Activated T-helper 1 cell treated with Interleukin-2 at 50 U/mL for 16 hours (primary cell): ENCODE measurements at places on chromosomes 7 and 10.

- no peak for DNase-seq
Measured at GRCh38 chr10:73493781-73494180, 2.0 kb downstream of the PPP3CB start.

- DNase-seq, result no peak
Measured at GRCh38 chr7:151839451-151839921, 37.4 kb downstream of the PRKAG2 start.

DNA sequence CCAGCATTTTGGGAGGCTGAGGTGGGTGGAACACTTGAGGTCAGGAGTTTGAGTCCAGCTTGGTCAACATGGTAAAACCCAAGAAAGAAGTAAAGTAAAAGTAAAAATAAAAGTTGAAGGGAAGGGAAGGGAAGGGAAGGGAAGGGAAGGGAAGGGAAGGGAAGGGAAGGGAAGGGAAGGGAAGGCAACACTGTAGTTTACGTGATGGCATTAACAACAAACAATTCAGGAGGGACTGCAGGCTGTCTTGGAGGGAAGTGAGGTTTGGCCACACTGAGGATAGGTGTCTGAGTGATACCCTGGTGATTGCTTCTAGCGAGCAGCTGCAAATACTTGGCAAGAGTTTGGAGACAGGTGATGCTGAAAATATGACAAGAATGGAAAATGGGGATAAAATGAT is 298.0 kb downstream of the CALN1 start:
- DNase-seq, result no peak

DNA sequence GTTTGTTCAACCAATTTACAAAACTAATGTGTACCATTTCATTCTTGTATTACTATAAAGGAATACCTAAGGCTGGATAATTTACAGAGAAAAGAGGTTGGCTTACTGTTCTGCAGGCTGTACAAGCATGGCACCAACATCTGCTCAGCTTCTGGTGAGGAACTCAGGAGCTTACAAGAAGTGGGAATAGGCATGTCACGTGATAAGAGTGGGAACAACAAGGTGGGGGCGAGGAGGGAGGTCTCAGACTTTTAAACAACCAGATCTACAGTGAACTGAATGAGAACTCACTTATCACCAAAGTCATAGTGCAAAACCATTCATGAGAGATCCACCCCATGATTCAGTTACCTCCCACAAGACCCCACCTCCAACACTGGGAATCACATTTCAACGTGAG is 1178.0 kb downstream of the REEP3 start:
- DNase-seq, result no peak

DNA sequence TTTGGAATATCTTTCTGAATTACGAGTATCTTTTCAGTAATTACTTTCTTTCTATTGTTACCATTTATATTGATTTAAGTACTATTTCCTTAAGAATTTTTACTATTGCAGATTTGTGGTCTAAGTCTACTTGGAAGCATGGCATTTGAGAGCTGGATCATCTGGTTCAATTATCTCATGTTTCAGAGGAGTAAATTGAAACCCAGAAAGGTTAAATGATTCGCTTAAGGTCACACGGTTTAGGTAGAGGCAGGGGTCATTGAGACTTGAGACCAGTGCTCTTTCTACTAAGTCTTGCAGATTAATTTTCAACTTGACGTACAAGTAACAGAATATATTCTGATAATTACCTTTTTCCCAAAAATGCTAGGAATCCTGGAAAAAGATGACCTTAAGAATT is 109.2 kb upstream of the GLCCI1 start:
- no peak for DNase-seq

DNA sequence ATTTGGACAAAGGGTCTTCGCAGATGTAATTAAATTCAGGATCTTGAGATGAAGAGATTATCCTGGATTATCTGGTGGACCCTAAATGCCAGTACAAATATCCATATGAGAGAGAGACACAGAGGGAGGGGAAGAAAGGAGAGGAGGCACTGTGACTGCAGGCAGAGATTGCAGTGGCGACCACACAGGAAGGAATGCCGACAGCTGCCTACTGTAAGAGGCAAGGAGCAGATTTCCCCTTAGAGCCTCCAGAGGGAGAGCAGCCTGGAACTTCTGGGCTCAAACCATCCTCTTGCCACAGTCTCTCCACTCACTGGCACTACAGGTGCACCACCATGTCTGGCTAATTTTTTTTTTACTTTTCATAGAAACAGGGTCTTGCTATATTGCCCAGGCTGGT is 152.3 kb downstream of the SDK1 start:
- no peak for DNase-seq

- DNase-seq, result no peak
Measured at GRCh38 chr10:101367569-101368453, 13.8 kb downstream of the BTRC start.

DNA sequence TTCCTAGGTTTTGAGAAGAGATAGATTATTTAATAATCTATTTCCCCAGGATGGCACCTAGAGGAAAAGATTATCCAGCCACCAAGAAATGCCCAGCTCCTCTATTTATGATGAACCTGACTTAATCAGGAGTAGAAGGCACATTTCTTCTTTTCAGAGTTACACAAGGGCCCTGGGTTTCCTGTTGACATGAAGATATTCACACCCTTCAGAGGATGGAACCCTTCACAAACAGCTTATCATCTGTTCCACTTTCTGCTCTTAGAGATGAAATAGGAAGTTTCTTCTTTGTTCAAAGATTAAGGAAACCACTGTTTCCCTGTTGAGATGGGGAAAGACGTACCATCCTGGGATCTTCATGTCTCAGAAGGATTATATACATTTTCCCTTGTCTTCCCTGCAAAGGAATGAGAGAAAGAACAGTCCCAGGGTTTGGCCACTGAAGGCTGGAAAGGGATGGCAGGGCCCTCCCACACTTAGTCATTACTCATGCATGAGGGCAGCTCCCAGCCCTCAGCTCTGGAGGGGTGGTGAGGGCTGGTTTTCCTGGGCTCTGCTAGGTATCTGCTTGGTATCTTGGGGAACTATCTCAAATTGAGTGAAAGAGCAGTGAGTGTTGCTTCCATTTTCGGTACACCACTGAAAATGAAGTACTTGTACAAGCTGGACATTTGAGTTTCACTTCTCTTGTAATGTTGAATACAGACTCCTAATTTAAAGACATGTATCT is 64.0 kb downstream of the MTPAP start:
- no peak for DNase-seq

- no peak for DNase-seq
Measured at GRCh38 chr10:13158401-13158800, 3.0 kb upstream of the MCM10 start.

DNA sequence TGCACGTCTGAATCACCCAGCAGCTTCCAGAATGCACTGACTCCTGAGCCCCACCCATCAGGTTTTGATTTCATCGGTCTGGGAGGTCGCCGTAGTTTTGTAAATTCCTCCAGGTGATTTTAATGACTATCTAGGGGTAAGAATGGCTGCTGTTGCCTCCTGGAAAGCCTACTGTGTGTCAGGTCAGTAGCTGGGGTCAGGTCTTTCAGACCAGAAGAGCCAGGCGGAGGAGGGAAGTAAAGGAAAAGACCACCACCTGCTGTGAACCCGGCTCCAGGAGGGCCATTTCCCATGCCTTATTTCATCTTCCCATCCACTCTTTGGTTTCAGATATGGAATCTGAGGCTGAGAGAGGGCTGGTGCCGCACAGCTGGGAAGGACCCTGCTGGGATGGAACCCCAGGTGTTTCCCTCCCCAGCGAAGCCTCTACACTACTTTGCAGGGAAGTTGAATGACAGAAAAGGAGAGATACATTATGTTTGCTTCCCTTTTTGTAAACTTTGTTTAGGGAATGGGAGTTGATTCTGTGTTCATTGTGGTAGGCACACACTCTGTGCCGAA is 19.8 kb downstream of the ADAMTS14 start:
- DNase-seq, result no peak

DNA sequence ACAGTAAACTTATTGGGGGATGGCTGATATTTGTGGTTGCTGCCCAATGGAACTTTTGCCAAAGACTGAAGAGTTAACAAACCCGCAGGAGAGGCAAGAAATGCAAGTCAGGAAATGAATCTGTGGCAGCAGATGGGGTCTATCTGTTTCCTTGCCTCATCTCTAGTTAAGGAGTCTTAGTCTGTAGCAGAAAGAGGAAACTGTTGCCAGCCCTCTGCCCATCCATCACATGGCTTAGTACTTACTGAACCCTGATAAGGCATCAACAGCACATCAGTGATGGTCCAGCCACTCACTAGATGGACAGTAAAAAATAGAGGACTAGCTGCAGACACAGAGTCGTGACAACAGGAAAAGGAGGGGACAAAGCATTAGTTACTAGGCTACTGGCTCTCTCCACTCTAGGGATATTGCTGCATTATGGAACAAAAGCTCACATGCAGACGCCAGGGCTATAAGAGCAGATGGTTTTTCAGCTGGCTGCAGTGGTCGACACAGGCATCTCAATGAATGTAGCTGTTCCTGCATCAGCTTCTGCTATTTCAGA is 614.7 kb downstream of the PARD3 start:
- no peak for DNase-seq

- DNase-seq, result no peak
Measured at GRCh38 chr7:92698237-92698841, 108.1 kb upstream of the FAM133B start.

DNA sequence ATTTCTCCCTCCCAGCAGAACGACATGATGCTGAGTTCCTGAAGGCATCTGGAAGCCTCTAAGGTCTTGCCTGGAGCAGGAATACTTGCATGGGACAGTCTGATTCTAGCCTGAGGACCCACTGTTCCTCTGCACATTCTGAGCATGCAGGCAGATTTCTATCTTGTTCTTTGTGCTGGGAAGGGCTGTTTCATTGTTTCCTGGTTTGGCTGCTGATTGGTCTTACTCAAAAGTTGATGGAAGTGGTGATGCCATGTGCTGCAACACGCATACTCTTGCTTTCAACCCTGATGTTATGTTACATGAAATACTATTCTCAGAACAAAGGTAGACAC is 307.0 kb downstream of the GATA3 start:
- DNase-seq, result no peak

DNA sequence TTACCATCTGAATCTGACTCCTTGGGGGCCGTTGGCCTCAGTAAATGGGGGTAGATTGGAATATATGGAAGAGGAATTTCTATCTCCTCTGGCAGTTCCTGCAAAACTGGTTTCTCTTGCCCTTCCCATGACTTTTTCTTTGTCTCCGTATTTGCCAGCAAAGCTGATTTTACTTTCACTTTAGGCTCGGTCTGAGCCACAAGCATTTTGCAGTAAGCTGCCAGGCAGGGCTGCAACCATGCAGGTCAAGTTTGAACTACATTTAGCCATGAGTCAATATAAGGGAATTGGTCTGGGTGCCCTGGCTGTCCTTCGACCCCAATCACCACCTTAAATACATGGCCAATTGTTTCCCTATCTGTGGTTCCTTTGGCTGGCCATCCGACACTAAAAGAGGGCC is 104.3 kb downstream of the TRIM24 start:
- no peak for DNase-seq

GRCh38 chr7:138602451-138602850 is 98.7 kb downstream of the SVOPL start:
- no peak for DNase-seq

GRCh38 chr7:139860090-139860775 is 31.2 kb downstream of the TBXAS1 start:
- no peak for DNase-seq

GRCh38 chr7:105837765-105838626 is 38.4 kb downstream of the ATXN7L1 start:
- DNase-seq, result no peak

- no peak for DNase-seq
Measured at GRCh38 chr7:35760143-35760745, 40.6 kb upstream of the SEPTIN7 start.

- DNase-seq, result no peak
Measured at GRCh38 chr10:14751014-14751896, 23.4 kb downstream of the FAM107B start.

DNA sequence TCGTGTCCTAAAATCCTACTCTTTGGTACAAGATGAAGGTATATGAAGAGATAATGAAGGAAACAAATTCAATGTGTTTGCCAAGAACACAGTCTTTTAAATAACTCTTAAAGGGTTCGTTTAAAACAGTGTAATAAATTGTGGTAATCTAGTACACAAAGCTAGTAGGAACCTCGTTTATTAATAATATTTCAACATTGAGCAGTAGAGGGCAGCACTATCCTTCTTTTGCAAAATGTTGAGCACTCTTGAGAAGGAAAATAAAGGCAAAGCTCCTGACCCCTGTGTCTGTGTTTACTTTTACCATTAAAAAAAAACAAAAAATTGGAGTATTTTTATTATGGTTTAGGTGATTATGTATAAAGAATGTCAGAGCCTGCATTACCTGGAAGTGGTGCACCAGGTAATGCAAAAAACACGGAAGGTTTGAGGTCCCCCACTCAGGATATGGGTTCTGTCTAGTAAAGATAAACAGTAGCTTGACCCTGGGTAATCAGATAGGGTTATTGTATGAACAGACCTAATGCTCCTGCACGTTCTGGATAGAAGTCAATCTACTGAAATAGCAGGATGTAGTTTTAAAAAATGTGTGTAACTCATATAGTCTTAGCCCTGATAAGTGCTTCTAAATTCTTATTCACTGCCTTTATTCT is 5.7 kb upstream of the GOT1 start:
- no peak for DNase-seq

- no peak for DNase-seq
Measured at GRCh38 chr7:26190417-26190869, 10.1 kb downstream of the HNRNPA2B1 start.

- no peak for DNase-seq
Measured at GRCh38 chr10:79007421-79008319, 61.1 kb upstream of the ZMIZ1 start.

GRCh38 chr10:125064681-125065492 is 95.5 kb downstream of the CTBP2 start:
- no peak for DNase-seq

DNA sequence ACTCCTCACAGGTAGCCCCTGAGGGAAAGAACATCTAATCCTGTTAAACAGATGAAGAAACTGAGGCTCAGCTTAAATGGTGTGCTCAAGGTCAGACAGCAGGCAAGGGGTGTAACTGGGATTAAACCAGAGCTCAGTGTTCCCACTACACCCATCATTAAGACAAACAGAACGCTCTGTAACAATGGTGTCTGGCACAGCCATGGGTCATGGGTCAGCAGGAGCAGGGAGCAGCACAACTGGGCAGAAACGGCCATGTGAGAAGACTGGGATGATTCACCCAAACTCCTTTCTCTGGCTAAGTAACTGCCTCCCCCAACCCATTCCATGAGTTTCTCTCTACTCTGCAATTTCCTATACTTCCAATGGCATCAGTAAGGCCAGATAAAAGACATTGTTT is 85.5 kb upstream of the PDE1C start:
- no peak for DNase-seq
